Inflammatory macrophage (primary cell): ENCODE measurements at places on chromosomes 2 and 18.

DNA sequence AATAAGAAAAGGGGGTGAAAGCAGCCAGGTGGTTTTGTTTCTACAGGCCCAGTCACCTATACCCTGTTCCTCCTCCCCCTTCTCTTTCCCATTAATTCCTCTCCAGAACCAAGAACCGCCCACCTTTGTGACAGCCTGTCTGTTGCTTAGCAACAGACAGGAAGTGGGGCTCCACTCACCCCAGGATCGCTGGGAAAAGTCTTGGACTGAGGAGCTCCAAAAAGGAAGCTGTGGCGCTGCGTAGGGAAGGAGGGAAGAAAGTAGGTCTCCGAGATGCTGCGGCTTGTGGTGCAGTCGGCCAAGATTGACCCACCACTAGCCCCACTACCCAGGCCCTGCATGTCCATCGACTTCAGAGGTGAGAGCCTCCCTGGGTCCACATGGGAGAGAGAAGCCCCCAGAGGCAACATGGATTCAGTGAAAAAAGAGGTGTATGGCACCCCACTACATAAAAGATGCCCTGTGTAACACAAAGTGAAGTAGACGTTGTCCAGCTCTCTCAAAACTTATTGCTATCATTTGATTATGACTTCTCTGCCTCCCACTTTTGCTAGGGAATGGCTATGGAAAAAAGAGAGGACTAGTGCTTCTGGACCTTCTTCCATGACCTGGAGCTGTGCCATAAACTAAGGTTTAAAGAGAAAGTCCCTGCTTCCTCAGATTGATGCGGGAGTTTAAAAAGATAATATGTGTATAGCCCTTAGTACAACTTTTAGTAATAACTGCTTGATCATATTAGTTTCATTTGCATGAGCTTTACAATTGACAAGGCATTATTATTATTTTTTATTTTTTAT lies at the start of gene FER1L5:
FER1L5 (plus strand) TSS at position 201 of the 797 bp plus-strand sequence; CDS start at position 274, 73 bp downstream.
- no peak for DNase-seq

DNA sequence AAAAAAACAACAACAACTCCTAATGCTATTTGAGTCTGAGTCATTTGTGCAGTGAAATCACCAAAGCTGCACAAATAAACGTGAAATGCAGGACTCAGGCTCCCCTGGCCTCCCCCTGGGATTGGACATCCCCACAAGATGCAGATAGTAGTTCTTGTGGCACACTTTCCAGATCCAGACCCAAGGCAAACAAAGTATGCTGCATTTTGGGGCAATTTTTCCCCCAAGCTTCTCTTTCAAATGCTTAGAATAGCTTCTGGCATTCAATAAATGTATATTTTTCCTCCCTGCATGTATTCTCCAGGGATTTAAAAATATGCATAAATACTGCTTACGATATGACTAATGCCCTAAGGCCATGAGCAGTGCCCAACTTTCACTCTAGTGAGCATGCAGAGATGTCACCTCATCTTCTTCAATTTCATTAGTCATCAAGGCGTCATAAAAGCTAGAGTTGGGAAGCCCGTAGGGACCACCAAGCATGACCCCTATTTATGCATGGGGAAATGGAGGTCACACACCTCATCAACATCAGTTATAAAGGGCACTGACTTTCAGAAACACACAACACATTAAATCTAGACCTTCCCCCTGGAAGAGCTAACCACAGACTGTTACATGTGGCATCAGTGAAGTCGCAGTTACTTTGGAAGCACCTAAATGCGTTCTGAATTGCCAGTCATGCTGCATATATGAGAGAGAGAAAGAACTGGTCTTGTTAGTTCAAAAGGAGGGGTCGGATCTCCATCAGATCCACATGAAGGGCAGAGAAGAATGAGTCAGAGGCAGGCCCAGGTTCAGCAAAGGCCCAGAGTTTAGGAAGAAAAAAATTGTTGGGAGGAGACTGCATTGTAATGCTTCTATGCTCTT lies 374.1 kb downstream of the LPIN1 start:
- DNase-seq, result no peak

- no peak for DNase-seq
Observed at GRCh38 chr2:85174943-85175342, 41.8 kb downstream of the TCF7L1 start.

- peak; percentile 62 for DNase-seq
Observed at GRCh38 chr2:196277002-196277401, 105.6 kb upstream of the STK17B start.

- DNase-seq, result peak; percentile 48
Observed at GRCh38 chr18:79577451-79578395, 101.9 kb upstream of the CTDP1 start.

DNA sequence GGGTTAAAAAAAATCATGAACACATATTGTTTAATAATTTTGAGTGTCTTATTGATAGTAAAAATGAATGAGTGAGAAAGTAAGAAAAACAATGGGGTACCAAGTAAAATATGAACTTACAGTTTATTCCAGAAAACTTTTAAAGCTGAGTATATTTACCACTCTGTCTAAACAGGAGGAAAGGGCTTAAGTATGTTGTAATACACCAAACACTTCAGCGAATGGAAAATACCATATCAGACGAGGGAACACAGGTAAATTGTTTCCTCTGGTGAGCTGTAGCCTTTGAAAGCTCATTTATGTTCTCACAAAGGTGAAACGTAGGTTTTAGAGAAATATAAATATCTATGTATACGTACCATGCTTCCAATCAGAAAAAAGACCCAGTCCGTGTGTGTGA lies 1209.6 kb upstream of the ZEB2 start:
- DNase-seq, result no peak

GRCh38 chr2:39531220-39531777 lies 94.2 kb upstream of the MAP4K3 start:
- DNase-seq, result no peak

GRCh38 chr2:66433945-66434678 lies 813 bp upstream of the MEIS1 start:
- no peak for DNase-seq

DNA sequence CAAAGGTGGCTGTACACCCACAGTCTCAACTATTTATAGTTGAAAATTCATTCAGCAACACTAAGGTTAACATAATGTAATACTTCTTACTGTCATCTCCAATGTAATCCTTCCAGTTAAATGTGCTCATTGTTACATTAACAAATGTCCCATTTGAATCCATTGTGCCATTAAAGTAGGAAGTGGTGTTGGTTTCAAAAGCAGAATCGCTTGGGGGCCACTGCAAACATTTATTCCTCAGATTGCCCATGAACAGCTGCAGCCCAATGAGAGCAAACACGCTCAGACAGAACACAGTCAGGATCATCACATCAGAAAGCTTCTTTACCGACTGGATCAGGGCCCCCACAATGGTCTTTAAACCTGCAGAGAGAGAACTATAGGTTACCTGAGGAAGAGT lies 41.4 kb downstream of the SCN3A start:
- no peak for DNase-seq

- no peak for DNase-seq
Observed at GRCh38 chr2:8974016-8974415, 29.5 kb downstream of the MBOAT2 start.

DNA sequence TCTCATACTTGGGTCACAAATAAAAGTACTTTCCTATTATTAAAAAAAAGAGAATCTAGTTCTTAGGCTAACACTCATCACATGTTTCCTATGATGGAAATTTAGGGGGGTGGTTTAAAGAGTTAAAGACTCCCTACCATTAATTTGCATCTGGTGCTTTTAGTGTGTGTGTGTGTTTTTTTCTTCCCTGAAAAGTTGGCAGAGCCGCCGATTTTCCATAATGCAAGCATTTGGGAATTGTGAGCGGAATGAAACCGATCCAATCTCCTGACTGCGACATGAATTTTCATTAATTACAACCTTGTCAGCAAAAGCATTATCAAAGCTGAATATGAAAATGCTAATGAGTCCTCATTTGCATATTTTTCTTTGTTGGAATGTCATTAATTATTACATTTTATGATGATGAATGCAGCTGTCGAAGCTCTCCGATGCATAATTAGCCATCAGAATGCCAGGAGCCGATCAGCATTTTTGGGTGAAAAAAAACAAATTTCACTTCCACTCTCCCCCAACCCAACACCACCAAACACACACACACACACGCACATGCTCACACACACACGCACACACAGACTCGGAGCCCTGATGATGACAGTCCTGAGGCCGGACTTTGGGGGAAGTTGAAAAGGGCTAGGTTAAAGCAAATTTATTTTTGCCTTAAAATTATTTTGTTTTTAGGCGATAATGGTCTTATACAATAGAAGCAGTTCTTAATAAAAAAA lies 165.4 kb downstream of the TCF4 start:
- no peak for DNase-seq

DNA sequence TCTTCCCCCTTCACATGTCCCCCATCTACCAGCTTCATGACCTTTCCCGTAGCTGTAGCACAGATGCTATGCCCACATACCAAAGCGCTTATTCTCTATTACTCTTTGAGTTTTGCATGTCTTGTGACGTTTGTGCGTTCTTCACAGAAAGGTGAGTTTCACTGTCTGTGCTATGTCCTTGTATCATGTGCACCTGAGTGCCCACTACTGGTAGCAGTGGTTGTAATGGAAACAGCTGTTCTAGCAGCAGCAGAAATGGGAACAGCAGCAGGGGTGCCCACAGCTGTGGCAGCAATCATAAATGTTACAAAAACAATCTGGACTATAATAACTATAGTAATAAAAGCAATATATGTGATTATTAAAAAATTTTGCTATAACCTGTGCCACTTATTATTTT lies 127.1 kb downstream of the STK39 start:
- DNase-seq, result no peak

GRCh38 chr2:81324046-81324445 lies 1019.5 kb upstream of the LRRTM1 start:
- DNase-seq, result peak; percentile 0
